ENCODE measurements at places on chromosomes 12 and 14.

GRCh38 chr12:118513611-118514010, 137.3 kb downstream of the SUDS3 start:
- DNase-seq, result no peak

DNA sequence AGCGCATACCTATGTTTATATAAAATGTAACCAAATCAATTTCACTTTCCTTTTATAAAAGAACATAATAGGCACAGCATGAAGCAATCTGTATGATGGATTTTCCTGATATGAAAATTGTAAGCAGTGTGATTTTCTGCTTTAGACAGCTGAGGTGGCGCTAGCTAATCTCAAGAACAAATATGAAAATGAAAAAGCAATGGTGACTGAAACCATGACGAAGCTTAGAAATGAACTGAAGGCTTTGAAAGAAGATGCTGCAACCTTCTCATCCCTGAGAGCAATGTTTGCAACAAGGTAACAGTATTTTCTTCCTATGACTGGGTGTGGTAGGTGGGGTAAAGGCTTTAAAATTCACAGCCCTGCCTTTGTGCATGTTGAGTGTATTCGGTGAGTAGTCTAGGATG, 65.0 kb upstream of the FGD4 start:
- no peak for DNase-seq

DNA sequence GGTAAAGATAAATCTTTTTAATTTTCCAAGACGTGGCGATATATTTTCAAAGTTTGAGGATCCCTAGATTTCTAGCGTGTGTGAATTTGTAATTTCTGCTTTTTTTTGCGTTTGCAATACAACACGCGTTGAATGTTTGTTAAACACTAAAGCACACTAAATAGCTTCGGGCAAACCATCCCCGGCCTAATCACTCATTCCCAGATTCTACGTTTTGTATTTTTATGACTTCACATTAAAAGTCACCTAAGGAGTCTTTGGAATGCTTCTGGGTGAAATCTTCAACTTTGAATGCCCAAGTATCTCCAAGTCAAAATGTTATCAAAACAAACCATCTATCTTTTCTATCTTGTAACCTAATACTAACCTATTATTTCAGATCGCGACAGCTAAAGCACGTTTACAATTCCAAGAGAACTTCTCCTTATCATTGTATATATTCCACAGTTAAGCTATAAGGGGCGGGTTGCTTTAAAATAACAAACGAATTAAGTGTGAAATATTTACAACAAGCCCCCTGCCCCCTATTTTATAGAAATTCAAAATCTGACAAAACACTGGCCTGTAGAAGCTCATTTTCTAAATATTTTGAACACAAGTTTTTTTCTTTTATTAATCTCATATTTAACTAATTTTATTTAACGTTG, 1.1 kb downstream of the ALX1 start:
- DNase-seq, result no peak

DNA sequence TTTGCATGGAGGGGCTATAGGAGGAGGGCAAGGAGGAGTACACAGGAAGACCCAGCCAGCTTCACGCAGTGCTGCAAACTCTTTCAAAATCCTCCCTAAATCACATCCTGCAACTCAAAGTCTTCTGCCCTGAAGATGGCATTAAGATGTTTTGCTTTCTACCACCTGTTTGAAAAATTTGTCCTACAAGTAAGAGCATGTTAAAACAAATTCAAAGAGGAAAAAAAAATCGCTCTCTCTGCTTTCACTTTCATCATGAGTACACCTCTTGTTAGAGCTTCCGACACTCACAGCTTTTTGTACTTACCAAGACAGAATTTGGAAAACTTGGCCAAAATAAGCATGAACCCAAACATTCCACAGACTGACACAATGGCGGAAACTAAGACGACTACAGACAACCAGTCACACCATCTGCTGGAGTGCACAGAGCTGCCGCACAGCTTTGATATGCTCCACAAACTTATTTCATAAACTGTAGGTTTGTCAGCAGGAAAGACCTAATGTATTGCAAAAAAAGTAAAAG, 21.3 kb downstream of the GCH1 start:
- no peak for DNase-seq

GRCh38 chr14:90096566-90096965, 34.8 kb downstream of the KCNK13 start:
- DNase-seq, result no peak

GRCh38 chr12:51884676-51885229, 3.1 kb upstream of the ANKRD33 start:
- no peak for DNase-seq

DNA sequence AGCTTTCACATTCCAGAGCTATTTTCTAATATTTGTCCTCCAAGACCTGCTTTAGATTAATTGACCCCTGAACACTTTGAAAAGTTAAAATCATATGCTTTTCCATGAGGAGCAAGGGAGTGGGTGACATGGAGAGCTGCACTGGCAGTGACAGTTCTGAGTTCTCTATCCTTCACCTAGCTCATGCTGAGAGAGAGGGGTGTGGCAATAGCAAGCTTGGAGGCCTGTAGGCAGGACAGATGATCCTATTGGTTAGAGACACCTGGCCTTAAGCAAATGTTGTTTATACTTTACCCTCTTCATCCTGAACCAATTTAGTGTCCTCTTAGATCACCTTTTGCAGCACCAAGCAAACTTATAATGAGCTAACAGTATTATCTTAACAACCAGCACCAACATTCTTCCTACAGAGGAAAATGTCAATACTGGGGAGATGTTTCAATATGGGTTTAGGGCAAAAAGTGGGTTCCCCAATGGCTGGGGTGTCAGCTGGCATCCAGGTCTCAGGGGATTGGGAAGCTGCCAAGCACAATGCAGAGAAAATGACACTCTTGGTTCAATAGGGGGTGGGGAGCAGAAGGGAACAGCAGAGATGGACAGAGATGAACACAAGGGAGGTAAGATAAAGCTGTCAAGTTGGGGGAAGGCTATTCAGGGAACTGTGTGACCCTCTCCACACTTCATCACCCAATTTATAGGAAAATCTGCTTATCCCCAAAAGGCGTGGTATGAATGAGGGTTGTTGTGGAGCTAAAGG, 37.0 kb upstream of the PPM1H start:
- no peak for DNase-seq

DNA sequence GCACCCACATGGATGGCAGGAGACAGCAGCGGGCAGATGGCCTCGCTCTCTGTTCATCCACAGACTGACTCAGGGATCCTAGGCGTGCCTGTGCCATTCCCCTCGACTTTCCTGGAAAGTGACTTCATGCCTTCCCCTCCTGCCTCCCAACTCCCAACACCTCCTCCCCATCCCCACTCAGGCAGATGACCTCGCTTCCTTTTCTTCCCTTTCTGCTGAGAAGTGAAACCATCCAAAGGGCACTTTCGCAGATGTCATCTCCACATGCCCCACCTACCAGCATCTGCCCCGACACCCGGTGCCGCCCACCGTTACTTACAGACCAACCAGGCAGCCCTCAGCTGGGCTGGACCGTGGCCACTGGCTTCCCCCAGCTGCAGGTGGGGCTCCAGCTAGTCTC, 29.6 kb downstream of the BEGAIN start:
- no peak for DNase-seq

DNA sequence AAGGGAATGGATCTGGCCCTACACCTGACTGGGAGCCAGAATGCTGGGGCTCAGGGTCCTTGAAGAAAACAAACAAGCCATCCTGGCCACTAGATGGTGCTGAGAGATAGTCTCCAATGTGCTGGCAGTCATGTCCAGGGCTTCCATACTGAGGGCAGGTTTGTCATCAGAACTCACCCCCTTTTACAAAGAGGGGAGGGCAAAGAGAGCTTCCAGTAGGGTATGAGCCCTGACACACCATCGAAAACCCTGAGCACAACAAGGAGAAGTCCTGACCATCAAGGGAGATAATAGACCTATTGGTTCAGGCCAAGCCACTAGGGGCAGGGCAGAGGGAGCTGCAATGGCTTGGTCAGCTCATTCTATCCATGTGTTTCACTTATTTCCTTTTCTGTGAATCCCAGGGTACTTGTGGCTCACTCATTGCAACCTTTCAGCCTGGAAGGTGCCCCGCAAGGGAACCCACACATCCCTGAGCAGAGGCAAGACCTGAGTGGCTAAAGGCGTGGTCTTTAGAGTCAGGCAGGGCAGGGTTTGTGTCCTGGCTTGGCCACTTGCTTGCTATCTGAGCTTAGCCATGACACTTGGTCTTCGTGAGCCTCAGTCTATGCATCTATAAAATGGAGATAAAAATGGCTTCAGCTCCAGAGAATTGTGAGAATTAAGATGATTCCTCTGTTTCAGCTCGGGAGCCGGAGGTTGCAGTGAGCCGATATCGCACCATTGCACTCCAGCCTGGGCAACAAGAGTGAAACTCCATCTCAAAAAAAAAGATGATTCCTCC, 6.2 kb upstream of the PLEKHH1 start:
- DNase-seq, result no peak

- no peak for DNase-seq
Measured at GRCh38 chr12:52831251-52831650, 2.9 kb downstream of the KRT79 start.

- DNase-seq, result no peak
Measured at GRCh38 chr14:94648801-94649200, 36.6 kb downstream of the SERPINA3 start.

DNA sequence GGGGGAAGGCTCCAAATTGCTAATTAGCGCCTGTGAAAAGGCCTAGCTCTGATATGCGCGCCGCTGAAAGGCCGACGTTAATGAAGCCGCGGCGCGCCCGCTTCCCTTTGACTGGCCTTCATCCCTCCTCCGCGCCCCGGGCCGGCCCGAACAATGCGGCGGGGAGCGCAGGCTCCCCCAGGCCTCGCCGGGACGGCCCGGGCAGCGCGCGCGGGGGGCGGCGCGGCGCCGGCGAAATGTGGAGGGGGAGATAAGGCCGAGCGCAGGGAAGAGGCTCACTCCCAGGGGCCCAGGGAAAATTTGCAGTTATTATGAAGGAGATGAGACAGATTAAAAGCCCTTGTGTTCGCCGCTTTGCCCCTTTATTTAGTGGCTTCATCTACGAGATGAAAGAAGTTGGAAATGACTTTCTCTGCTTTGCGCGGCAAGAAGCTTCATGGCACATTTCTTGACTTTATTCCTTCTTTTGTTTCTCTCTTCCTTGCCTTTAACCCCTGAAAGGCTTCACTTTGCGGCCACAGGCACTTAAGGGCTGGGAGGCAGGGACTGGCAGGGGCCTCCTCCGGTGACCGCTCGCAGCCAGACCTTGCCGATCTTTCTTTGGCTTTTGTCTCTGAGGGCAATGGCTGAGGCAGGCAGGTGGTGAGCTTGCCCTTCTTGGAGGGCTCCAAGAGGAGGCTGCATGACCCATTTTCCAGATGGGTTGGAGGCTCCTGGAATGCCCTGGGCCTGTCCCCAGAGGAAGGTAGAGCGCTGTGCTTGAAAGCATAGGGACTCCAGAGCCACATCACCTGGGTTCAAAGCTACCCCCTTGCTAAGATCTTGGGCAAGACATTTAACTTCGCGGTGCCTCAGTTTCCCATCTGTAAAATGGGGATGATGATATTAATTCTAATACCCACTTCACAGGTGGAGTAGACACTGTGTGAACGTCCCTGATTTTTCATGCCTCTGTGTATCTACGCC, 12.7 kb upstream of the GPATCH2L start:
- DNase-seq, result no peak

DNA sequence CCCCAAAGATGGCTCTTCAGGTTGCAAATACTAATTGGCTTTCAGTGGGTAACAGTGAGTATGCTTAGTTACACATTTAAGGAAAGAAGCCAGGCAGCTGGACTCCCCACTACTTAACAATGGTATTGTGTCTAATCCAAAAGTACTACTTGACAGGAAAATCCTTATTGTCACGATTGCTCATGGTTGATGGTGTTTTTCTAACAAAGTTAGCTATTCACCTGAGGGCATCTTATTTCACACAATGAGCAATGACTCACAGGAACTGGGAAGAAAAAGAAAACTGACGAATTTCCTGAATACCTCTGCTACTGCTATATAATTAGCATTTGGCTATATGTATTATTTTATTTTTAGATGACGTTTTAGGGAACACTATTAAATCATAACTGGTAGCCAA, 33.4 kb upstream of the ALG10 start:
- no peak for DNase-seq

- DNase-seq, result no peak
Measured at GRCh38 chr14:74936731-74937130, 13.7 kb upstream of the RPS6KL1 start.

- no peak for DNase-seq
Measured at GRCh38 chr12:112906712-112907414, at the start of gene OAS1. Gene OAS1 (plus strand): TSS chr12:112906962. CDS start chr12:112907040, 78 bp downstream.

DNA sequence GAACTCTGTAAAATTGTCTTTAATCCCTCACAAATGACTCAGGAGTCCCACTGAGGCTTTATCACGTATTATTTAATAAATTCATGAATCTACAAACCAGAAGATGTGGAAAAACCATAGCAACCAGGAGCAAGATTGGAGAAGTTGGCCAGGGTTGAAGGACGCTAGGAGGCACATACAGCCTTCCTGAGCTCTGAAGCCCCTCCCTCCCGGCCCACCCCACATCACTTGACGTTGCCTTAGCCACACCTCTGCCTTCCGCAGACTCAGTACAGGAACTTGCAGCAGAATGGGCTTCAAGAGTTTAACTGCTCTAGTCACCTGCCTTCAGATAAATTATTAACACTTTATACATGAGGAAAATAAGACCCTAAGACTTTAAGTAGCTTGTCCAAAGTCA, 33.9 kb downstream of the SLC35F4 start:
- no peak for DNase-seq

DNA sequence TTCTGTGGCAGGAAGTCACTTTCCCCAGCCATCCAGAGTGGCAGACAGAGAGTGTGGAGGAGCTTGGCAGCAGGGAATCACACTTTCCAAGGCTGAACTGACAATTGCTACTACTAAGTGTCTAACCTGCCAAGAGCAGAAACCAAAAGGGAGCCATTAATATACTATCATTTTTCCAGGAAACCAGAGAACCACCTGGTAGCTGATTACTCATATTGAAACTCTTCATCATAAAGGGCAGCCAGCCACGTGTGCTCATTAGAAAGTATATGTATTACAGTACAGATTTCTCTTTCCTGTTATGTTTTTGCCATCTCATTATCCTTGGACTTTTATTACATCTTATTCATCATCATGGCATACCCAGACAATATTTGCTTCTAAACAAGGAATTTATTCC, 374.9 kb downstream of the GXYLT1 start:
- DNase-seq, result no peak

DNA sequence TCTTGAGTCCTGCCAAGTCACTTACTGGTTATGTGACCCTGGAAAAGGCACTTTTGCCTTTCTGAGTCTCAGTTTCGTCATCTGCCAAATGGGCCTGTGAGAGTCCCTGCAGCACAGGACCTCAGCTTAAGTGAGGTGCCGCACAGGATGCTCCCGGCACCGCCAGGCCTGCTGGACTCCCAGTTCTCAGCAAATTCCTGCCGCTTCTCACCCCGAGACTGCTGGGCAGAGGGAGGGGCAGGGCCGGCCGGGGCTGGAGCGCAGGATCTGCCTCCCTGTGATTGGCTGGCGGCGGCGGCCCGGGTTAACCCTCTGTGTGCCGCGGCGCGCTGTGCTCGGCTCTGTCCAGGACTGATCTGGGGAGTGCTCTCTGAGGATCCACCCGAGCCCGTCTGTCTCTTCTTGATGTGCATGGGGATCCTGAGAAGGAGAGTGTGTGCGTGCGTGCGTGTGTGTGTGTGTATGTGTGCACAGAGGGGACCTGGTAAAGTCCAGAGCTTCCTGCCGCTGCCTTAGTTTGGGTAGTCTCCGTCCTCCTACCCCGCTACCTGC, 8.6 kb downstream of the SETD1B start:
- no peak for DNase-seq

- DNase-seq, result no peak
Measured at GRCh38 chr12:2297004-2297403, 244.2 kb downstream of the CACNA1C start.

GRCh38 chr12:123973552-123974341, 732 bp downstream of the ZNF664 start:
- DNase-seq, result no peak

Measured in NCI-H1417 treated with DMSO at 0.1 percent for 48 hours (cell line).